ENCODE measurements at places on chromosomes 4 and X. TPM values are rescaled to one million over a fixed set of nuclear protein-coding genes. Genes with fewer than 3 reads are reported as not detected.

DNA sequence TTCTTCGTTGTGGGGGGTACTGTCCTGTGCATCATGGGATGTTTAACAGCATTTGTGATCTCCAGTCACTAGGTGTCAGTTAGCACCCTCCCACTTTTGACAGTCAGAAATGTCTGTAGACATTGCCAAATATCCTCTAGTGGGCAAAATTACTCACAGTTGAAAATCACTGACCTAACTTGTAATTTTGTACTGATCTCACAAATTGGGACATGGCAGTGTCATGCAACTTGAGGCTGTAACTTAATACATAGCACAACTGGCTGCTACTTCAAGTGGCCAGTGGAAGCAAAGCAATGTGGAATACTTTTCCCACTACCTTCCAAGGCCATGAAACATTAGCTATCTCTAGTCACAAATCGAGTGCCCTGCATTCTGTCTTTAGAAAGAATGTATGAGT lies 23.2 kb upstream of the TSPAN7 start:
- DNase-seq: no peak

DMD gene
- 14.4 TPM for polyA plus RNA-seq

- DNase-seq: peak; percentile 20
Measured at GRCh38 chr4:99945718-99946355, 581 bp downstream of the DNAJB14 start.

BMX gene
- 0.38 TPM for polyA plus RNA-seq

- DNase-seq: no peak
Measured at GRCh38 chrX:153226344-153227185, 47.5 kb downstream of the MAGEA1 start.

- no peak for DNase-seq
Measured at GRCh38 chr4:122132891-122133290, 19.2 kb upstream of the BLTP1 start.

- DNase-seq: no peak
Measured at GRCh38 chrX:11893933-11894710, 136.1 kb downstream of the MSL3 start.

DNA sequence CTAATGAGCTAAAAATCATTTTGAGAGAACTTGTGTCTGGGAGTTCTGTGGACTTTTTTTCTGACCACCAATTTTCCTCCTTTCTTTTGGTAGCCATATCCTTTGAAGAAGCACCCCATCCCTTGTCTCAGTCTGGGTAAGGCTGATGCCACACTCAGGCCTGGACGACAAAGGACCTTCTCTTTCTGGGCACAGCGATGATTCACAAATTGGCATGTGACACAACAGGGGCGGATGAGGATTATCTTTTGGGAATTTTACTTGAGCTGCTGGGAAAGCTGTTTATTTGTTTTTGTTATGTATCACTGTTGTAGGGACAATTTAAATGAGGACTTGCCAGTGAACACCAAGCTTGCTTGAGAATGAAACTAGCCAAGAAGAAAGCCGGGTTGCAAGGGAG lies 233.4 kb upstream of the HAND2 start:
- no peak for DNase-seq

- no peak for DNase-seq
Measured at GRCh38 chrX:94908648-94909047, 1234.6 kb downstream of the FAM133A start.

DNA sequence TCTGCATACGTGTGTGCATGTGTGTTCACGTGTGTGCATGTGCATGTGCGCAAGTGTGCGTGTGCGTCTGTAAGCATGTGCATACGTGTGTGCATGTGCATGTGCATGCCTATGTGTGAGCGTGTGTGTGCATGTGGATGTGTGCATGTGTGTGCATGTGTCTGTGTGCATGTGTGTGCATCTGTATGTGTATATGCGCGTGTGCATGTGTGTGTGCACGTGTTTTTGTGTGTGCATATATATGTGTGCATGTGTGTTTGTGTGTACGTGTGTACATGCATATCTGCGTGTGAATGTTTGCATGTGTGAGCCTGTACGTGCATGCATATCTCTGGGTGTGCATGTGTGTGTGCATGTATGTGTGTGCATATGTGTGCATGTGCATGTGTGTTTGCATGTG lies 35.7 kb upstream of the DRD5 start:
- DNase-seq: no peak

GRCh38 chr4:140595065-140595464 lies 26.3 kb upstream of the UCP1 start:
- no peak for DNase-seq

GRCh38 chr4:39369301-39369700 lies 3.1 kb upstream of the RFC1 start:
- no peak for DNase-seq

GRIA2 gene
- 2.1 TPM for polyA plus RNA-seq

NR3C2 gene
- polyA plus RNA-seq: 15.6 TPM

TMEM150C gene
- polyA plus RNA-seq: 27.4 TPM

GRCh38 chr4:162149644-162150043 lies 14.2 kb downstream of the FSTL5 start:
- no peak for DNase-seq

DNA sequence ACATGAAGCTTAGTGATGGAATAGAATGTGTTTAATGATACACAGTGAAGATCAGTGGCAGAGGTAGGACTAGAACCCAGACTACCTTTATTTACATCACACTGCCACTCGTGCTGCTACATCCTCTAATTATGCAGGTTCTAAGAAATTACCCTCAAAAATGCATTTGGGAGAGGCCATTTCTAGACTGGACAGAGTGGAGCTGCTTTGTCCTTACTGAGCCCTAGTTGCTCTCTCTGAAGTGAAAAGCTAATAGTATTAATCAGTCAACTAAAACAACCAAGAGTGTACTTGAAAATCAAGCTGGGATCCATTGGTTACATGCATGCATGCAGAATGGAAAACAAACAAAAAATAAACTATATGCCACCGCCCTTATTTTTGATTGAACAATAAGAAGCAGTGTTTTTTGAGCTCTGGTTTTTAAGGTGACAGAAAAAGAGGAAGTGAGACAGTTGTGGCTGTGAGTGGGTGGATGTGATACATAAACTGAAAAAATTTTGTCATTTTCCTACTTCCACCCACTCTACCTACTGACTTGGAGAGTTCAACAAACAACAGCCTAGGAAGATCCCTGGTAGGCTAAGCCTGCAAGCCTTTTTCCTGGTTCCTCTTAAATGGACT lies 6.8 kb upstream of the VSIG4 start:
- no peak for DNase-seq

GRCh38 chr4:20299515-20299914 lies 47.8 kb downstream of the SLIT2 start:
- no peak for DNase-seq

- DNase-seq: no peak
Measured at GRCh38 chr4:15294202-15294601, 133.6 kb upstream of the C1QTNF7 start.

DNA sequence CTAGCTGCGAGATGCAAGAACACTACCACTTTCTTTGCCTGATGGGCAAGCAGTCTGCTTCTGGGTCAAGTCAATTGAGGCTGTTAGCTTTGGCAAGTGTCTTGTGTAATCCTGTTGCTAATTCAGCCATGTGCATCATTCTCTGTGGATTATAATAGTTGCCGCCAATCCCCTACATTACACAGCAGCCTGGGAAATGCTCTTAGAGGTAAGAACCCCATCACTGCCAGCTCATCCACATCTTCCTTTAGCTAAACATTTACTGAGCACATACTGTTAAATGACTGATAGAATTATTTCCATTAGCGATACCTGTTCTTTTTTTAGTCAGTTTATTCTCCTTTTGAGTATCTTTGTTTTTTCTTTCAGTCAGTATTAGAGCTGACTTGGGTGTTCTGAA lies 116.2 kb downstream of the CBR4 start:
- DNase-seq: no peak

RXFP1 gene
- polyA plus RNA-seq: 0.38 TPM

Measured in left renal cortex interstitium (tissue), 4 donors.